ENCODE measurements at places on chromosomes 4 and X.

- no peak for DNase-seq
Observed at GRCh38 chrX:139795196-139795595, 87.2 kb upstream of the MCF2 start.

DNA sequence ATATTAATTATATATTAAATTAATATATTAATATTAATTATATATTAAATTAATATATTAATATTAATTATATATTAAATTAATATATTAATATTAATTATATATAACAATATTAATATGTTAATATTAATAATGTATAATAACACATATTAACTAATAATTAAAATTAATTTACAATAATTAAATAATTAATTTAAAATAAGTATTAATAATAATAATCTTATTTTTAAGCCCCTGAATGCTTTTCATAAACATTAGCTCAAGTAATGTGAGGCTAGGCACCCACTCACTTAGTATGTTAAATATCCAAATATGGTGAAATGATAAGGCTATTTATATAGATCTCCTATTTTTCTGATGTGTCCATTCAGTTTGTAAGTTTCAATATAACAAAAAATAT lies 26.9 kb downstream of the NKX6-1 start:
- DNase-seq = no peak

GRCh38 chr4:826508-827208 lies 729 bp upstream of the CPLX1 start:
- DNase-seq = peak; percentile 65

GRCh38 chr4:99536848-99537247 lies 26.0 kb downstream of the C4orf17 start:
- no peak for DNase-seq

DNA sequence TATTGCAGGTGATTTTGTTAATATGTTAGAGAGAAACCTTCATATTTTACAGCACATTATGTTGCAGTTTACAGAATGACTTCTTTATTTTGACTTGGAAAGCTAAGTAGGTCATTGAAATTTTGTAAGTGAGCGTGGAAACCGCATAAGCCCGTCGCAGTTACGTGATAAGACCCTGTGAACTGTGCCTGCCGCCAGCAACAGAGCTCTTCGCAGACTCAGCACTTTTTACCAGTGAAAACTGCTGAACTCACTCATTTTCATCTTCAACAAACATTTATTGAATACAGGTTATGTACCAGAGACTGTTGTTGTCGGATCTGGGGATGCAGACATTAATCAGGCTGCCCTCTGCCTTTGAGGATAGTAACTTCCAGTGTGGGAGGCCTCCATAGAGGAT lies 355.7 kb downstream of the HS3ST1 start:
- no peak for DNase-seq

Data from neural progenitor cell (in vitro differentiated cells).